ENCODE measurements at places on chromosomes 6 and 20.

GRCh38 chr20:33645396-33645795 lies 16.7 kb upstream of the C20orf144 start:
- DNase-seq, result no peak

- no peak for DNase-seq
Measured at GRCh38 chr6:53532942-53533341, 12.0 kb downstream of the GCLC start.

DNA sequence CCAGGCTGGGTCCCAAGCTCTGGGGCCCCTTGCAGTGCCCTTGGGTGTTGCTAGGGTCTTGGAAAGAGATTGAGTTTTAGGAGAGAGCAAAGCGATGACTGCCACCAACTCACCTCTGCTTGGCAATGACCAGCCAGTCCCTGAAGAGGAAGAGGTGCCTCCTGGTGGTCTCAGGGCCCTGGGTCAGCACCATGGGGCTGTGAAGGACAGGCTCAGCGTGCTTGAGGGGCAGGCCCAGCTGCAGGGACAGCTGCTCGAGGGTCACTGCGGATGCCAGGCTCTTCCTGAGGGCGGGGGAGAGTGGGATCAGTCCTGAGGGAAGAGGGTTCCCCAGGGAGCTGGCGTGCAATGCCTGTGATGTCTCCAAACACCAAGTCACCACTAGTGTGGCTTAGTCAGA lies 50.8 kb upstream of the TAGAP start:
- DNase-seq, result no peak

- no peak for DNase-seq
Measured at GRCh38 chr6:119318176-119318575, 31.4 kb downstream of the MAN1A1 start.

- no peak for DNase-seq
Measured at GRCh38 chr20:34978092-34978744, 22.6 kb downstream of the MYH7B start.

DNA sequence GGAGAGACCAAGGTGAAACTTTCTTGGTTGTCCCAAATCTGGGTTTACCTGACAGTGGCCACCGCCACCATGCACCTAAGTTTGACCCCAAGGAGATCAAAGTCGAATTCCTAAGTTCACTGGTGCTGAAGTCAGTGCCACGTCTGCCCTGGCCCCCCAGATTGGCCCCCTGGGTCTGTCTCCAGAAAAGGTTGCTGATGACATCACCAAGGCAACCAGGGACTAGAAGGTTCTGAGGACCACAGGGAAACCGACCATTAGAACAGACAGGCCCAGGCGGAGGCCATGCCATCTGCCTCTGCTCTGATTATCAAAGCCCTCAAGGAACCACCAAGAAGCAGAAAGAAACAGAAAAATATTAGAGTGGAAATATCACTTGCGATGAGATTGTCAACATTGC lies 91.2 kb downstream of the DLL1 start:
- no peak for DNase-seq

DNA sequence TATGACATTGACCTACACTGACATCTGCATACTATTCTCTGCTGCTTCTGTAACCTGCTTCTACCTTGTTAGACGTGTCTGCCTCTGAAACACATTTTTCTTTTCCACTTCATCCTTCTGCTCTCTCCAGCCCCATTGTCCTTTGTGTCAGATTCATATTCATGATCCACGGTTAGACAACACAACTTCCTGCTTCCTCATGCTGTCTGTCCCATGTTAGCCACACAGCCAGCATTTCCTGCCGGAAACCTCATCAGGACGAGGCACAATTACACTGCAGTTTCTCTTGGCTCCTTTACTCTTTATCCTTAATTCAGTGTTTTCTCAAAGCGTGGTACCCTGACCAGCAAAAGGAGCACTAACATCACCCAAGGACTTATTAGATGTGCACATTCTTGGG lies 150.2 kb downstream of the TBC1D7 start:
- no peak for DNase-seq

DNA sequence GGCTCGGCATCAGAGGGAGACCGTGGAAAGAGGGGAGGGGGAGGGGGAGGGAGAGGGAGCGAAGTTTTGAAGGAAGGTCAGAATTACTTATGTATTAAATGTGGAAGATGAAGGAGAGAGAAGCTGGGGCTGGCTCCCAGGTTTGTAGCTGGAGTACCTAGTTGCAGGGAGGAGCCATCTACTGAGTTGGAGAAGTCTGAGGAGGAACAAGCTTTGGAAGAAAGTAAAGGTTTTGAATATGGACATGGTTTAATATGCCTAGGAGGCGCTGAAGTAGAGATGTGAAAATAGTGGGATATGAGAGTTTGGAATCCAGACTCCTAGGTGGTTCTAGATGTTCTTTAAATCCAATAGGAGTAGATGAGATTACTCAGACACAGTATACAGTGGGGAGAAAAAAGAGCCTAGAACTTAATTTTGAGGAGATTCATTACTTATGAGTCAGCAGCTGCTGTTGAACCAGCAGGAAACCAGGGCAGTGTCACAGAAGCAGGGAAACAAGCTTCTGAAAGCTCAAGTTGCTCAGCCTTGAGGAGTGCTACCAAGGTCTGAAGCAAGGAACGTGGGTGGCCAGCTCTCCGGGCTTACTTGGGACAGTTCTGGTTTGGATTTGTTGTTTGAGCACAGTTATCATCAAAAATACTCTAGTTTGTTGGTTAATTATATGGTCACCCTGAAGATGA lies 149.3 kb downstream of the UTRN start:
- no peak for DNase-seq

DNA sequence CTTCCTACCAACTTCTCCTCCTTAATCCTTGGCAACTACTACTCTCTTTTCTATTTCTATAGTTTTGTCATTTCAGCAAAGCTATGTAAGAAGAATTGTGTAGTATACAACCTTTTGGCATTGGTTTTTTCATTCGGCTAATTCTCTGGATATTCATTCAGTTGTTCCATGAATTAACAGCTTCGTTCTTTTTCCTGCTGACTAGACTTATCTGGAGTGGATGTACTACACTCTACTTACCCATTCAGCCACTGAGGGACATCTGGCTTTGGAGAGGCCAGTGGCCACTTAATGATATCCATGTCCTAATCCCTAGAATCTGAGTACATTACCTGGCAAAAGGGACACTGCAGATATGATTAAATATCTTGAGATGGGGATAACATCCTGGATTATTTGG lies 623.9 kb downstream of the DOK5 start:
- no peak for DNase-seq

- DNase-seq, result no peak
Measured at GRCh38 chr6:114144887-114145851, 174.2 kb upstream of the HDAC2 start.

DNA sequence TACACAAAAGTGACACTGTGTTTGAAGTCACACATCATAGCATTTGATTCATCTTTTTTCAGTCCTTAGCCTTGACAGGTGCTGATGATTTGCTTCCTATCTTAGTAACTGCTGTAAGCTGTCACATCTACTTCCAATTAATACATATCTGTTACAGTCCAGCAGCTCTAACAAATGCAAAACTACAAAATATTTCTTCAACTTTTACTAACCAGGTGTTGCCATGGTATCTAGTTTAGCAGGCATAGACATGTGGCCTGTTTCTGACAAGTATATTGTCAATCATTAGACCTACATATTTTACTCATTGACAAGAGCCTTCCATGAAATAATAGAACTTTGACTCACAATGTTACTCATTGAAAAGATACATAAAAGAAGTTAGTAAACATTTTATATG lies 1159.7 kb downstream of the GRIK2 start:
- DNase-seq, result no peak

DNA sequence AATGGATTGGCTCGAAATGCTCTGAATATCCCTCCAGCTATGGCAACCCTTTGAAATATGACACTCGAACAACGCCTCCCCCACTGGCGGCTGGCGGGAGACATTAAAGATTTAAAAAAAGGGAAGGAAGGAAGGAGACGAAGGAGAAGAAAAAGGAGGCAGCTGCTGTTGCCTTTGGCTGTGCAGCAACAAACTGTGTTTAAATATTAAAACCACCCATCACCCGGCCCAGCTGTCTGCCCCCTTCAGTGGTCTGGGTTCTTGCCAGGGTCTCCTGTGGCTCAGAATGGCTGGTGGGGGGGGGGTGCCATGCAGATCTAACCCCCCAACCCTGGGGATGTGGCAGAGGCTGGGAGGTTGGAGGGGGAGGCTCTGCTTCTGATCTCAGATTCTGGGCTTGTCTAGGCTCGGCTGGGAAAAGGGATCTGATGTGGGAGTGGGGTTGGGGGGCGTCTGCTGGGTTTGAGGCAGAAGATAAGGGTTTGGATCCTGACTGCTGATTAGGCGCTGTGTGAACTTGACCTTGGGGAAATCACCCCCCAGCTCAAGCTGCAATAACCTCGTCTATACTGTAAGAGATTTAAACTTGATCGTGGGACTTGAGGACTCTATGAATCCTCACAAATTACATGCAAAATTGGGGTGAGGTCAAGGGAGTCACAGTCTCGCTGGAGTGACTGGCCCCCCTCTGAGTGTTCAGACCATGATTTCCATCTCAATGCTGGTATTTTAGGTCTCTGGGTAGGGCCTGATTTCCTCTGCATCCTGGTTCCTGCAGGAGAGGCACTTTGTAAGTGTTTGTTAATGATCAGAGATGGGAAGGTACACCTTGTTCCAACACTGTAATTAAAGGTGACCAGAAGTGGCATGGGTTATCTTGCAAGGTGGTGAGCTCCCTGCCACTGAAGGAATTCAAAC lies 40.3 kb upstream of the BLCAP start:
- no peak for DNase-seq

DNA sequence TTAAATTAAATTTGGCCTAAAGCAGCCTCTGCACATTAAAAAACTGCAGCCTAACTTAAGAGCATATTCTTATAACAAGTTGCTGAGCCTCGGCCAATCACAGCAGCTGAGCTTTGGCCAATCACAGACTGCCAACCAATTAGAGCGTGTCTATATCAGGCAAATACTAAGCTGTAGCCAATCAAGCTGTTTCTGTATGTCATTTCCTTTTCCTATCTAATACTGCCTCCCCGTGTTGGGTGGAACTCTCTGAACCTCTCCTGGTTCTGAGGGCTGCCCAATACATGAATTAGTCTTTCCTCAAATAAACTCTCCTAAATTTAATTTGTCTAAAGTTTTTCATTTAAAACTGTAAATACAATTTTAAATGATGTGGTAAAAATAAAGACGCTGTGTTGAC lies 3.9 kb upstream of the TMEM244 start:
- no peak for DNase-seq

Data from T47D (cell line).